ENCODE measurements at places on chromosomes 3 and 15.
A peak's percentile ranks its signal among the peaks of the same experiment; 100 is the strongest.

DNA sequence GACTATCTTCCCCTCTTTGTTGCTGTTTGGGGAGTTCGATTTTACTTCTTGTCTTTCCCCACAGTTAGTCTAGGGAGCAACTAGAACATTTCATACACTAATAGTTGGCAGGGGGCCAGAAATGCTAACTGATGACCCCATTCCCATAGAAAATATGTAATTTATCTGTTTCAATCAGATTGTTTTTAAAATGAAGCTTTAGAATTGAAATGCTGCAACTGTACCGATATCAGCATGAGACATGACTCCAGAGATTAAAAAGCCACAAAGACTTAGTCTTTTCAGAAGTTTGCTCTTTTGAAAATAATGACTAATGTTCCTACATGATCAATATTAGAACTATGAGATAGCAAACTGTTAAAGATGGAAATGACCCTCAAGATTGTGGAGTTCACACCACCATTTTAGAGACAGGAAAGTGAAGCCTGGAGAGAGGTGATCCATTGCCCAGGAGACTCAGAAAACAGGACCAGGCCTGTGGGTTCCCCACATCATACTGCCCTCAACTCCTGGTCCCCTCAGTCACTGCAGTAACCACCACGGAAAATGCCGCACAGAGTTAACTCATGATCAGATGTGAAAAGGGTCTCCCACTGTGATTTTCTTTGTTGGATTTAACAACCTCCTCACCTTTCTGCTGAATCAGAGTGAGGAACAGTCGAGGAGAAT is 130.3 kb downstream of the CHDH start:
- DNase-seq, result no peak

GRCh38 chr15:78542647-78543046 is 2.4 kb downstream of the PSMA4 start:
- no peak for DNase-seq

GRCh38 chr3:66803206-66803605 is 194.9 kb upstream of the KBTBD8 start:
- DNase-seq, result no peak

DNA sequence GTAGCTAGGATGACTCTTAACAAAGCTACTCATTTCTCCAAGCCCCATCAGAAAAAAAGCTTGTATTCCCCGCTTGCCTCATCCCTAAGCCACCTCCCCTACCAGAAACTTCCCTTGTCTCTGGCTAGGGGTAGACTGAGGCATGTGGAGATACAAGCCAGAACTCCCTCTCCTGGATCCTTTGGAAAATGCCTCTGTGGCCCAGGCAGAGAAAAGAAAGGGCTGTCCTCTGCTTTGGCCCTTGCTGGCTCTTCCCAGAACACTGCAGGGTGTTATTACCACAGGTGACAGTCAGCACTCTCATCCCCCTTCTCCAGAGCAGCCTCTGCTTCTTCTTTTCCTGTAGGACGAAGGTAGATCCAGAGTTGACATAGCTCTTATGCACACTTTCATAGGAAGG is 15.2 kb downstream of the RMDN3 start:
- no peak for DNase-seq

DNA sequence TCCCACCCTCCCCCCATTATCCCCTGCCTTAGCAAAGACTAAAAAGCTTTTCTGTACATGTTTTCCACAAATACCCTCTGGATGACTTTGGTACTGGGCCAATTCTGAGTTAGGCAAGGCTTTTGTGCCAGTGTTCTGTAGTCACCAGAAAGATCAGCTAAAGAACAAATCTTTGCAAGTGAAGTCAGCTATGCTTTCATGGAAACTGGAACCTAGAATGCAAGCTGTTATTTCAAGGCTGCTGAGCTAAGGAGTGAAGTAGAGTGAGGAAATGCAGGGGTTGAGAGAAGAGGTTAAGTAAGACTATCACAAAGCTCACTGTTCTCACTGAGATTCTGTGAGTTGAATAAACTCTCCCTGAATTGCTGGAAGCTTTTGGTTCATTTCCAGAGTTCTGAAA is 107.8 kb upstream of the CNTN3 start:
- DNase-seq, result peak; percentile 16

DNA sequence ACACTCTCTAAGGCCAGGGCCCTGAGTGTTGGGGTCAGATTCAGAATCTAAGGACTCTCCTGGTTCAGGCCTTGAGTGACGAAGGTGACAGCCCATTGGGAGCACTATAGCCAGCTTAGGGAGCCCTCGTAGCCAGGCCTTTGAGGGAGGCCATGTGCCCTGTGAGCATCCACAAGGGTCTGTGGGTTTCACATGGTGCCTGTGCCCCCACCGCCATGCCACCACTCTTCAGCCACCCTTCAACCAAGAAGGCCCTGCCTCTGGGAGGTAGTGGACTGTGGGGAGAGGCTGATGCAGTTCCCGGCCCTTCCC is 37.5 kb downstream of the TSPAN3 start:
- no peak for DNase-seq

GRCh38 chr3:124811436-124811835 is 75.7 kb downstream of the ITGB5 start:
- no peak for DNase-seq

- no peak for DNase-seq
Observed at GRCh38 chr15:47570451-47570850, 146.9 kb upstream of the SEMA6D start.

DNA sequence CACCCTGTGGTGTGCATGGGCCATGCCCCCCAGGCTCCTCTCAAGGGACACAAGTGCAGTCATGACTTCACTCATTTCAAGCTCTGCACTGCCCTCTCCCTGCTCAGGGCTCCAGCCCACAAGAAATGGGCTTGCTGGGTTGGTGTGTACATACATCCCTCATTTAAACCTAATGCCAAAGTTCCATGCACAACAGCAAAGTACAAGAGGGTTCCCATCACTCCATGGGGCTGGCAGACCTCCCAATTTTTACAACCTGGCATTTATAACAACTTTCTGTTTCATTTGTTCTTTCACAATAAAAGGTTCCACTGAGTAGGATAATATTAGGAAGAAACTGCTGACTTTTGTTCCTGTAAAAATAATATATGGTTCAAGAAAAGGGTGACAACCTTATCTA is 54.3 kb downstream of the HERC2 start:
- no peak for DNase-seq

GRCh38 chr15:52052066-52052935 is 33.3 kb downstream of the MAPK6 start:
- DNase-seq, result no peak

- no peak for DNase-seq
Observed at GRCh38 chr3:55648591-55649318, 161.6 kb upstream of the WNT5A start.

GRCh38 chr15:73654659-73655058 is 21.5 kb upstream of the NPTN start:
- DNase-seq, result no peak

DNA sequence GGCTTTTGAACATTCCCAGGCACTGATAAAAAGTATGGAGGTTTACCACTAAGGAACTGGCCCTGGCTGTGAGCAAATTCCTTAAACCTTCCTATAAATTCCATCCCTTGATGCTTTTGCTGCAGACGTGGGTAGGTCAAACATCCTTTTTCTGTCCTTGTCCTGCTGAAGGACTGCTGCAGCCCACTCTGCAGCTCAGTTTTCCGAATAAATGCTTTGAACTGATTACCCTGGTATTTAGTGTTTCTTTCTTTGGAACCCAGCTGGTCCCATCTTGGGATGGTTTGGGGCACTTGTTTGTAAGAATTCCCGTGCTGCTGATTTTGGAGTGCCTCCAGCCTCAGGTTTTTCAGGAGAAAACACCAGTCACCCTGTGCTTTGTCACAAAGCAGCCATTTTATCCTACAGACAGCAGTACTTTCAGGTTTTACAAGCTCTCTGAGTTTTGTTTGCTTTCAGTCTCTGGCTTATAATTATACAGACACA is 815.9 kb downstream of the VGLL3 start:
- no peak for DNase-seq

- DNase-seq, result no peak
Observed at GRCh38 chr3:97949743-97950142, 22.5 kb downstream of the RIOX2 start.

DNA sequence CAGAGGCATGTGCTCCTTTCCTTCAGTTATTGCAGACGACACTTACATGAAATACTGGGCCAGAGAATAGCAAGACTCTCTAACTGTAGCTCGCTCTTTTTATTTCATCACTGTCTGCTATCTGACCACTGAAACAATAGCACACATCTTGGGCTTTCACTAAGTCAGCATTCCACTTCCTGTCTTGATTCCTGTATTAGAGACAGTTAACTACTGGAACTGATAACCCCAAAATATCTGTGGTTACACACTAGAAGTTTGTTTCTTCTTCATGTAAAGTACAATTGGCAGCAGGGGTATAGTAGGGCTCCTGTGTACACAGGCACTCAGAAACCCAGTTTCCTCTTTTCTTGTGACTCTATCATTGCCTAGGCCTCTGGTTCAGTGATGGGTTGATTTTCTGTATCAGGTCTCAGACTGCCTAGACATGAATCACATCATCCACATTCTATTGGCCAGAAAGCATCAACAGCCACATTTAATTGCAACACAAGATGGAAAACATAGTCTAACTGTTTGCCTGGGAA is 230.2 kb upstream of the CD96 start:
- no peak for DNase-seq
